ENCODE measurements at places on chromosomes 5 and 9.

DNA sequence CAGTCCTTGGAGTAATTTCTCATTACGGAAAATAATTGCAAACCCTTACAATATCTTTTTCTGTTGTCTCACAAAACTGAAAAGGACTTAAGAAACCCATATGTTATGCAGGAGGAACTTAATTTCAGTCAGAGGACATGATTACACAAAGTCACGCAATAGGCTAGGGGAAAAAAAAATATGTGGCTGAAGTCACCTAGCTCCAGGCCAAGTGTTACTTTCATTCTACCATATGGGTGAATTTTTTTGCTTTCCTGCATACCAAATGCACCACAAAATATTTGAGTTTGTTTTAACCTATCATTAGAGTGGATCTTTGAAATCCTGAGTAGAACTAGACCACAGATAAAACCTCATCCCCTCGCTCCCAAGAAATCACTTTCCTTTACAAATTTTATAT is 523.5 kb downstream of the CAAP1 start:
- DNase-seq: no peak

DNA sequence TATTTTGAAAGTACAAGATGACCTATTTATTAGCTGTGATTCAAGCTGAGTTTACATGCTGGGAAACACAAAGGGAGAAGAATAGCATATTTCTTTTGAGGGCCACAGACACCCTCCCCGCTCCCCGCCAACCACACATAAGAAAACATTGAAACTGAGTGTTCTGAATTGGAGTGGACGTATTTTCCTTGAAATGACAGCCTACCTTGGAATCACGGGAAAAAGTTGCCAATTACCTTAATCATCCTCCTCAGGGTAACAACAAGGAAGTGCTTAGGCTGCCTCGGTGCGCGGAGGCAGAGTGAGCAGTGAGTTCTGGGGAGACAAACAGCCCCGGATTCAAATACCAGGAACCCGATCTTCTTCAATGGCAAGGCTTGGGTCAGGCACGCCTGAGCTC is 31.4 kb downstream of the CFAP77 start:
- DNase-seq: no peak

GRCh38 chr9:130026583-130027340 is 16.2 kb downstream of the FNBP1 start:
- DNase-seq: no peak

DNA sequence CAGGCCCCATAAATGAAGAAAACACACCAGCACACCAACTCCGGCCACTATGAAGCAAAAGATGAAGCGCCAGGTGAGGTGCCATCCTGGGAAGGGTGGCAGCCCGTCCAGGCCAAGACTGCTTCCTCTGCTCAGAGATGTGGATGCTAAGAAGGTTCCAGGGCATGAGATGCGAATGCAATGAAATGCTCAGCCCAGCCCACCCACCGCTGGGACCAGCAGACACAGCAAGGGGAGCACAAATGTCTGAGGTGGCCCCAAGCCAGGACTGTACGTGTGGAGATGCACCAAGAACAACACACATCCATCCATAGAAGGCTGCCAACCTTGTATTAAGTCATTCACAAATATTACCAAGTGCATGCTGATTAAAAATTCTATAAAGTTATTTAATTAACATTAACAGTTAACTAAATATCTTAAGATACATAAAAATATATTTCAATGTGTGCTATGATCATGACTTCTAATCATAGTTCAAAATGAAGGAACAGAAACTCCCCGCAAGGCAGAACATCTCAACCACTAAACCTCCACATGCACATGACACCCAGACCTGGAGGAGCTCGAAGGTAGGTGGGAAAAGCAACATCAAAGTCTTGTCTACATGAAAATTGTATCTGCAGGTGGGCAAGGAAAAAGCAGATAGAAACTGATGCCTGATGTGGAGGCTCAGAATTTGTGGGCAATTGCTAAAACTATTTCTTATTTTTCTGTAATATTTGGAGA is 43.7 kb downstream of the BICD2 start:
- no peak for DNase-seq

- DNase-seq: no peak
Measured at GRCh38 chr5:152376886-152377285, 28.2 kb downstream of the NMUR2 start.

GRCh38 chr5:39455645-39456044 is 30.9 kb upstream of the DAB2 start:
- DNase-seq: no peak

DNA sequence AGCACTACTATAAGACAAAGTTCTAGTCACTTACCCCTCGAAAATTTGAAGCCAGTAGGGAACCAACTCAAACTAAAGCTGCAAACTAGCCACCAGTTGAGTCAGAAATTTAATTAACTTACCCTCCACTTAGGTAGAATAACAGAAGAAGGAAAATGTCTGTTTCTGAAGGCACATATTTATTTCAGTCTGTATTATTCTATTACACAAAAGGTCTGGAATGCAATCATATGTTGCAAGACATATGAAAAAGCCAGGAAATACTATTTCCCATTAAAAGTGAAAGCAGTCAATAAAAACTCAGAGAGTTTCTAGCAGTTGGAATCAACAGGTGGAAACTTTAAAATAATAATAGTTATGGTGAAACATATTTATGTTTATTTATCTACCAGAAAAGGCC is 79.2 kb upstream of the SLCO4C1 start:
- DNase-seq: no peak

DNA sequence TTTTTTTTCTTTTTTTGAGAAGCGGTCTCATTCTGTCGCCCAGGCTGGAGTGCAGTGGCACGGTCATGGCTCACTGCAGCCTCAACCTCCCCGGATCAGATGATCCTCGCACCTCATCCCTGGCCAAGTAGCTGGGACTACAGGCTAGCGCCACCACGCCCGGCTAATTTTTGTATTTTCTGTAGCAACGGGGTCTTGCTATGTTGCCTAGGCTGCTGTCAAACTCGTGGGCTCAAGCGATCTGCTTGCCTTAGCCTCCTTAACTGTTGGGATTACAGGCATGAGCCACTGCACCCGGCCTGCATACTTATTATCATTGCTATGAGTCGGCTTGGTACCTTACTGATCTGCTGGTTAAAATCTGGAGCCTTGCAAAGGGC is 790 bp upstream of the IARS1 start:
- DNase-seq: no peak

- no peak for DNase-seq
Measured at GRCh38 chr5:39363217-39363616, 1.1 kb downstream of the C9 start.

GRCh38 chr5:162227075-162227474 is 159.5 kb downstream of the GABRG2 start:
- DNase-seq: no peak

DNA sequence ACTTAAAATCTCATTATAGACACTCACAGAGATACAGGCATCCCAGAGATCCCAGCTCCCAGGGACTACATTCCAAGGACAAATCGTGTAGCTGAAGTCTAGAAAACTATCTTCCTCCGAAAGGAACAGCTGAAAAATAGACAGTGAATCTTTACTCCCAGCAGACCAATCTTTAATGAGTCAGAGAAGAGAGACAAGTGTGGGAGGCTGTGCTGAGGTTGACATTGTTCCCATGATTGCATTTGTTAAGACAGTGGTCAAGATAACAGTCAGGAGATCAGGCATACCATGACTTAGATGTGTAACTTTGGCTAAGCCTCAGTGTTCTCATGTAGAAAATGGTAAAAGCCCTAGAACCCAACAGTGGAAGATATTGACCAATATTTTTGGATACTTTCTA is 120.7 kb downstream of the PAPPA start:
- no peak for DNase-seq

DNA sequence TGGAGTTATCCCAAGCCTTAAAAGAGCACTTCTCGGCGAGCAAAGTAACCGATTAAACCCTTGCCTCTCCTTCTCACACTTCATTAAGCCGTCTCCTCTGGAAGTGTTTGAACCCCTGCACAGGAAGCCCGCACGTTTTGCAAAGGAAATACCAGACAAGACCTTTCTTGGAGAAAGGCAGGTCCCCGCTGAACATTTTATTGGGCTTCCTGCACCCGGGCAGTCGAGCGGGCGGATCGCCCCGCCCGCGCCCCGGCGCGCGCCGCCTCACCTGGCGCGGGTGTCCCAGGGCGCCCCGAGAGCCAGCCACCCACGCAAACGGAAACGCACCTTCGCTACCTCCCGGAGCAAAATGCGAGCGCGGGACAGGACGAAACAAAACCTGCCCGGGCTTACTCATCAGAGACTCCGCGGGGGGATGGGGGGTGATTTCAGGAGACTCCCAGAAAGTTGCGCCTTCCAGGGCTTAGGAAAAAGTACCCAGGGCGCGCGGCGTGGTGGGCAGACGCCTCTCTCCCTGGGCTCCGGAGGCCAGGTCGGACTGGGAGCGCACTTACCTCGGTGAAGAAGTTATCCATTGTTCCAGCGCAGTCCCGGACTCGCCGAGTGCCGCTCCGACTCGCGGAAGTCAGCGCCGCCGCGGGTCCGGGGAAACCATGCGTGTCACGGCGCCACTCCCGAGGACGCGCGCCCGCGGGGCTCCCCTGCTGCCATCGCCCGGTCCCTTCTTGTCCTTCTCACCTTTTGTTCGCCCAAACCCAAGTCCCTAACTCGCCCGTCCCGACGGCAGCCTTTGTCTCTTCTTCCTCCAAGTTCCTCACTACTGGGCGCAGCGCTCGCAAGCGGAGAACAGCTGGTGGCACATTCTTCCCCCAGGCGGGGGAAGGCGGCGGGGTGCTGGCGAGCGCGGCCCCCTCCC is 598 bp downstream of the MYO10 start:
- no peak for DNase-seq

GRCh38 chr5:139847790-139848507 is 52.3 kb downstream of the PSD2 start:
- DNase-seq: no peak

DNA sequence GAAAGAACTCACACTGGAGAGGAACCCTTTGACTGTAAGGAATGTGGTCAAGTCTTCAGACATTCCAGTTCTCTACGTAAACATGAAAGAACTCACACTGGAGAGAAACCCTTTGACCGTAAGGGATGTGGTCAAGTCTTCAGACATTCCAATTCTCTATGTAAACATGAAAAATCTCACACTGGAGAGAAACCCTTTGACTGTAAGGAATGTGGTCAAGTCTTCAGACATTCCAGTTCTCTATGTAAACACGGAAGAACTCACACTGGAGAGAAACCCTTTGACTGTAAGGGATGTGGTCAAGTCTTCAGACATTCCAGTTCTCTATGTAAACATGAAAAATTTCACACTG is 32.6 kb downstream of the MAPK9 start:
- DNase-seq: no peak

DNA sequence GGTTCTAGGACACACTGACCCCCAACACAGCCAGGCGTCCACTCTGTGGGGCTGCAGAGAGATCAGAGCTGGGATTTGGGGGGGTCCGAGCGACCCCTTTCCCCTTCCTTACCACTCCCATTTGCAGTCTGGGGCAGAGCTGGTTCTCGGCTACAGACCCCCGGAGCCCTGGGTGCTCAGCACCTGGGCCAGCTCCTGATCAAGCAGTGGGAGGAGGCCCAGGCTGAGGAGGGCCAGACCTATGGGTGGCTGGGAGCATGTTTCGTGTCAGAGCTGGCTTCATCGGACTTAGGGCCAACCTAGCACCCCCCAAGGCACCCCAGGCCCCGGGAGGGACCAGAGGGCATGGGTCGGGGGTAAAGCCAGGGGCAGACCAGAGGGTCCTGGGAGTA is 7.6 kb downstream of the GRIN1 start:
- no peak for DNase-seq

GRCh38 chr5:4230786-4231641 is 635.4 kb downstream of the IRX1 start:
- no peak for DNase-seq

GRCh38 chr5:34535944-34536623 is 120.0 kb upstream of the RAI14 start:
- DNase-seq: no peak

- DNase-seq: no peak
Measured at GRCh38 chr5:159096924-159097783, 2.6 kb downstream of the EBF1 start.

DNA sequence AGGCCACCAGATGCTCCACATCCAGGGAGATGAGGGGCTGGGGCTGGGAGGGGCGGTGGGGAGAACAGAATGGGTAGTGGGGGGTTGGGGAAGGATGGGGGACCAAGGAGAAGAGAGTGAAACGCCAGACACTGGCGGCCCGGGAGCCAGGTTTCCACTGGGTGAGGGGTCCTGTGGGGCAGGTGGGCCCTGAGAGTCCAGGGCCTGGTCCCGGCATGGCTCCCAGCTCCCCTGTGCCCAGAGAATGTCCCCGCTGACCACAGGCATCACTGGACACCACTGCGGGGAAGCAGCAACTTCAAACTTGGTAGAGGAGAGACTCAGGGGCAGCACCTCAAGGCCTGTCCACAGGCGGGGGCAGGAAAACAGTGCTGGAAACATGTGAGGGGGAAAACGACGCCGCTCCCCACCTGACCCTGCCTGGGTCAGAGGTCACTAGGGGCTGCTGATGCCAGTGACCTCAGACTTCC is 13.2 kb downstream of the NINJ1 start:
- no peak for DNase-seq

- DNase-seq: no peak
Measured at GRCh38 chr5:106142116-106142515, 1528.6 kb downstream of the EFNA5 start.

DNA sequence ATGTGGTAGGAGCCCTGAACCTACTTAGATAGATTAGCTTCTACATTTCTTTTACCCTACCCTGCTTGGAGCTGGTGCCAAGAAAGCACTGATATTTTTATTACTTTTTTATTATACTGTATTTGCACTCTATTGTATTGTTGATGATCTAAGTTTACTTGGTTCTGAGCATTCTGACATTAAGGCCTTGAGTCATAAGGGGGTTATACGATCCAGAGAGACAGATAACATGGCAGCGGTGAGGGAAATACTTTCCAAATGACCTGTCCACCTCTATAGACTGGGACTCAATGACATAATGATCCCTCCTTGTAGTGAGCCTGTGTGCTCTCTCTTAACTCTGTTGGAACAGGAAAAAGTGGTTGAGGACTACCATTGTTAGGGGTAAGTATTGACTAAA is 176.3 kb downstream of the MAN2A1 start:
- no peak for DNase-seq

DNA sequence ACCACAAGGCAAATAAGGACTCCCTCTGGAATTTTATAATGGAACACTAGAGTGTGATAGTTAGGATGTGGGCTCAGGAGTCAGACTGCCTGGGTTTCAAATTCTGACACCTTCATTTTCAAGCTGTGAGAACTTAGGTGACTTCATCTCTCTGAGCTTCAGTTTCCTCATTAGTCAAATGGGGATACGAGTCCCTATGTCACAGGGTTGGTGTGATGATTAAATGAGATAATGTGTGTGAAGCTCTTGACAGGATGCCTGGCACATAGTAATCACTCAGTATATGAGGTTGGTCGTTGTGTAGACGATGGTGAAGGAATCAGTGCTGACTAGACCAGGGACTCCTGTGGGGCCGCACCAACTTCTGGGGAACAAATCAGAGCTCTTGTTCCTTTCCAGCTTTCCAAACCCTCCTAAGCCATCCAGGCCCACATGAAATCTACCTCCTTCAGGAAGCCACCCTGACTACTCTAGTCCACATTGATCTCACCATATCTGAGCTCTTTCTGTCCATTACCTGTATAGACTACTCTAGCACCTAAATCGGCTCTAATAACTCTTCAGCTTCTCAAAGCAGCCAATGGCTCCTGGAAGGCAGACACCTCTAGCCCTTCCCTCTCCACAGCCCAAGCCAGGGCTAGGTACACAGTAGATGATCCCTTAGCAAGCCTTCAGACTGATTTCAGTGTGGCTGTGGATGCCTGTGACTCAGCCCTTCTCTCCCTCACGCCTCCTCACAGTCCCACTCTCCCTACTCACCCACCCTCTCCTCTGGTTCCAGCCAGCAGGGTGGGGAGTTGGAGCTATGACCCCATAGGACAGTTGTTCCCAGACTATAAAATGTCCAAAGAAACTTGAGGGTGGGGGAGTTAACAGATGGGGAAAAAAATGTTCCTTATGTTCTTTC is 2.5 kb upstream of the TCF7 start:
- no peak for DNase-seq

Measured in vagina (tissue), 2 donors.